ENCODE measurements at places on chromosomes 4 and X. TPM values are rescaled to one million over a fixed set of nuclear protein-coding genes. Genes with fewer than 3 reads are reported as not detected.

KCNIP4 gene
- total RNA-seq = not detected

ERCC6L gene
- total RNA-seq = 0.20 TPM

SUPT20HL1 gene
- not detected for total RNA-seq

PPP4R3C gene
- total RNA-seq = not detected

GAB1 gene
- total RNA-seq = 20.5 TPM

HGFAC gene
- 0.06 TPM for total RNA-seq
